ENCODE measurements at places on chromosomes 5 and 9.

DNA sequence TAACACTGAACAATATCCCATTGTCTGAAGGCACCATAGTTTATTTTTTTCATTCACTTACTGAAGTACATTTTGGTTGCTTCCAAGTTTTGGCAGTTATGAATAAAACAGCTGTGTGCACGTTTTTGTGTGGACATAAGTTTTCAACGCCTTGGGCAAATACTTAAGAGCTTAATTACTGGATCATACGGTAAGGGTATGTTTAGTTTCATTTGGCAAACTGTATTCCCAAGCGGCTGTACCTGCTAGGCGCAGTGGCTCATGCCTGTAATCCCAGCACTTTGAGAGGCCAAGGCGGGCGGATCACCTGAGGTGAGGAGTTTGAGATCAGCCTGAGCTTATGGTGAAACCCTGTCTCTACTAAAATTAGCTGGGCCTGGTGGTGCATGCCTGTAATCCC lies 63.7 kb upstream of the FAM120A start:
- no peak for DNase-seq

- DNase-seq, result no peak
These were observed 6.0 kb downstream of the DMRT1 start for GRCh38 chr9:847505-847904.

GRCh38 chr5:42953041-42953440 lies 87.1 kb downstream of the ANXA2R start:
- DNase-seq, result no peak

GRCh38 chr9:7461791-7462190 lies 337.8 kb downstream of the DMAC1 start:
- no peak for DNase-seq

DNA sequence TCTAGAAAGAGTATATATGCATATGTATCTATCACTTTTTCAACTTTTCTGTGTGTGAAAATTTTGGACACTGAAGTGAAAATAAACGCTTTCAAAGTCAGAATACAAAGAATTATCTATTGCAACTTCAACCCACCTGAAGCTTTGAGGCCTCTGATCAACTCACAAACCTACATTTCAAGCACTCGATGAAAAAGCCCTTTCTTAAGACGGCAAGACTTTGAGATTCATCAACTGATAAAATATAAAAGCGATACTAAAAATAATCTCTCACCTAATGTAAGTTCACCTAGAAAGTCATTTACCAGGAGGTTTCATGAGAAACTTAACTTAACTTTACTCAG lies 1.2 kb downstream of the GOLPH3 start:
- DNase-seq, result no peak

GRCh38 chr9:137113385-137114159 lies 961 bp downstream of the DPP7 start:
- no peak for DNase-seq

DNA sequence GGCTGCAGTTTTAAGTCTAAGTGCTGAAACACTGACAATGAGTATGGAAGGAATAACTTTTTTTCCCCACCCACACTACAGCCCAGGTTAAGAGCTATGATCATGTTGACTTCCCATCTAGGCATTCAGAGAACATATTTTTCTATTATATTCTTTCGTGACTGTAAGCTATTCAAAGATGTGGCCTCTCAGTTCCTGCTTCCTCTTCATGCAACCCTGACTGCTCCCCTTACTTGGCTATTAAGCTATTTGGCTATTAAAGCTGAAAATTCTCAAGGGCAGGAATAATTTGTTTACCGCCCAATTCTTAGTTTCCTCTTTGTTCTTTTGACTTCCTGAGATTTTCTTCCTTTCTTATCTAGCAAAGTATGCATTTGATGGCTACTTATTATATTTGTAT lies 18.6 kb upstream of the ALDH1A1 start:
- DNase-seq, result no peak

DNA sequence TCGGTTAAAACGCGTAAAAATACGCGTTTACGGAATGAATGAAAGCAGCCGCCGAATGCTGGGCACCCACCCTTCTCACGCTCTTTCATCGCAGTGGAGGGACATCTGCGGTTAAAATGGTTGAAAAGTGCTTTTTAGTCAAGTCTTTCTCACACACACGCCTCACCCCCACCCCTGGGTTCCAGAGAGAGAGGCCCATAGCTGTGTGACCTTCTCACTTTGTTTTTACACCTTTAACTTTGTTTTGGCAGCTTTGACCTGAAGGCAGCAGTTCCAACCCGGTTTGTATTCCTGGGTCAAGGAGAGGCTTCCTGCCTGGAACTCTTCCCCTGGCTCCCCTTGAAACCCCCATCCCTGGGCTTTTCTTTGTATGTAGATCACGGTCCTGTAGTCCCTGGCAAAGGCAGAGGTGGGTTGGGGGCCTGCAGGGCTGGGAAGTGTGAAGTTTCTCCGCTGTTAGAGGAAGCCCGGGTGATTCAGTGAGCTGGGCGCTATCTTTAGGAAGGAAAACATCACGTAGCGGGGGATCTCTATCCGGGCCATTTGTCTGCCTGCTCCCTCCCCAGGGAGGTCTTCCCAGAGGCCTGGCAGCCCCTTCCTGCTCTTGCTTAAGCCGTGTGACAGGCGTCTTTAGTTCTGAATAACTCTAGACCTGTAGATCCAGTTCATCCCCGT lies 29.6 kb downstream of the SPRY4 start:
- no peak for DNase-seq

DNA sequence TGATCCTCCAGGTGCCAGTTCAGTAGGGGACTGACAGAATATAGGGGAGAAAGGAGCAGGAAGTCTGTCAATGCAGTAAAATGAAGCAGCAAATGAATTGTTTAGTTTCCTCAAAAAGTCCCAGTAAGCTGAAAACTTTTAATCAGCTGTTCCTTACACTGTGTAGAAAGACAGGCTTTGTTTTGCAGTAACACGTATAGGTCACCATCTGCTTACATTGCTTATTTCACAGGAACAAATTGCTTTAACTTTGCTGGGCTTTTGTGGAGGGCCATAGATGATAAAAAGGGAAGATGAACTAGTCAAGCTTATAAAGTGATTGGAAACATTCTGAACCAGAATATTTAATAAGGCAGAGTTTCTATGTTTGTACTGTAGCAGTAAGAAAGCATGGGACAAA lies 331.3 kb upstream of the RFX3 start:
- DNase-seq, result no peak

DNA sequence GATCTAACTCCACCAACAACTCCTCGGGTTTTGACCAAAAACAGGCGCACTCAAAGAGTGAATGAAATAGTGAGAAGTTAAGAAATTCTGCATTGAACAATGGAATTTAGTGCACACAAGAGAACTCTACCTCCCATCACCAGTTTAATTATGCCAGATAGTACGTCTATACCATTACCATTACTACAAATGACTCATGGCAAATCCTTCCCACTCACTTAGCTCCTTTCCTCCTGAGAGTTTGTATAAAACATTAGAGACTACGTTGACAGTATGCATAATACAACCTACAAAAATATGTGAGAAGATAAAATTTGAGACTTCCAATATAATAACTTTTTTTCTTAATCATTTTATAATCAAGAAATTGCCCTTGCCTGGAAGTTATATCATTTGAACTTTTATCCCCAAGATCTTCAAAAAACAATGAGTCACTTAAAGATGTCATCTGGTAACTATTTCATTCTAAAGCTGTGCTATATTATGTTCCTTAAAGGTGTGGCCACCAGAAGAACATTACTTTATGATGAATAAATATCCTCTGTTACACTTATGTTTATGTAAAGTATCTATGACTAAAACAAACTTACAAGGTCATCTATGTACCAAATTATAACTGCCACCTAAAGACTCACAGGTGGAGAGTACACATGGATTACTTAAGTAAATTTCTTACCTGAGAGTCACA lies 297.9 kb upstream of the PTGER4 start:
- no peak for DNase-seq

- no peak for DNase-seq
These were observed 118.8 kb downstream of the ELAVL2 start for GRCh38 chr9:23707249-23707648.

DNA sequence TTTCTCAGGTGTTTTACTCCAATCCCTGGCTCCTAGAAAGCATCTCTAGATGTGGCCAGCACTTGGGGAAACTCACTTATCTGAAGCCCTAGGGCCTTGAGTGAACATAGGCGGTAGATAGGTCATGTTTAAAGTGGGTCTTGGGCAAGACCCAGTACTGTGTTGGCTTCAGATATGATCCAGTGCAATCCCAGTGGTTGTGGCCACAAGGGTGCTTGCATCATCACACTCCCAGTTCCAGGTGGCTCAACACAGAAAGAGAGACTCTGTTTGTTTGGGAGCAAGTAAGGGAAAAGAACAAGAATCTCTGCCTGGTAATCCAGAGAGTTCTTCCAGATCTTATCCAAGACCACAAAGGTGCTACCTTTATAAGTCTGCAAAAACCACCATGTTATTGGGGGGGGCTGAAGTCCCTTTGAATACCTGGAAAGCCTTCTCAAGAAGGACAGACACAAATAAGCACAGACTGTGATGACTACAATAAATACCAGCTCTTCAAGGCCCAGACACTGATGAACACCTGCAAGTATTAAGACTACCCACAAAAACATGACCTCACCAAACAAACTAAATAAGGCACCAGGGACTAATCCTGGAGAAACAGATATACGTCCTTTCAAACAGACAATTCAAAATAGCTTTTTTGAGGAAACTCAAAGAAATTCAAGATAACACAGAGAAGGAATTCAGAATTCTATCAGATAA lies 114.7 kb downstream of the LURAP1L start:
- no peak for DNase-seq

DNA sequence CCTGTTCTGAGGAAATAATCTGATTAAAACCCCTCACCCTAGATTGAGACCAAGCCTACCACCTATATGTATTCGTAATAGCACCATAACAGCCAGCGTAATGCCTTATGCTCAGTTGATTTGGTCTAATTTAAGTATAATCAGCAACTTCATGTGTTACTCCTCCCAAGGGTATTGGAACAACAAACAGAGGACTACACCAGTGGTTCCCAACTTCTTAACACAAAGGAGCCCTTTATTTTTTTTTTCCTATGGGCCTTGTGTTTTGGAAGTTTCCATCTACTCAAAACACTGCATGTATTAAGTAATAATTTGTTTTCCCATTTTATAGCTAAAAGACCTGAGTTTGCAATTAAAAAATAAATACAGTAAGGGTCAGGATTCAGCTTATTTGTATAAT lies 140.7 kb downstream of the ADAMTSL1 start:
- no peak for DNase-seq

GRCh38 chr5:131795879-131796792 lies 681 bp downstream of the FNIP1 start:
- no peak for DNase-seq

DNA sequence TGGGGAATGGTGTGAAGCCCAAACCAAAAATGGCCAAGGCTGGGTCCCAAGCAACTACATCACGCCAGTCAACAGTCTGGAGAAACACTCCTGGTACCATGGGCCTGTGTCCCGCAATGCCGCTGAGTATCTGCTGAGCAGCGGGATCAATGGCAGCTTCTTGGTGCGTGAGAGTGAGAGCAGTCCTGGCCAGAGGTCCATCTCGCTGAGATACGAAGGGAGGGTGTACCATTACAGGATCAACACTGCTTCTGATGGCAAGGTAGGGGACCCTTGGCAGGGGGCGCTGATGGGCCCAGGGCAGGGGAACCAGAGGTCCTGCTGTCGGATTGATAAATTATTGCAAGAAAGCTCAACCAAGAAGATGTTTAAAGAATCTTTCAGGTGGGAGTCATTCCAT lies 19.8 kb downstream of the ABL1 start:
- DNase-seq, result no peak

- no peak for DNase-seq
These were observed 441.9 kb downstream of the ARHGEF28 start for GRCh38 chr5:74067748-74068541.

DNA sequence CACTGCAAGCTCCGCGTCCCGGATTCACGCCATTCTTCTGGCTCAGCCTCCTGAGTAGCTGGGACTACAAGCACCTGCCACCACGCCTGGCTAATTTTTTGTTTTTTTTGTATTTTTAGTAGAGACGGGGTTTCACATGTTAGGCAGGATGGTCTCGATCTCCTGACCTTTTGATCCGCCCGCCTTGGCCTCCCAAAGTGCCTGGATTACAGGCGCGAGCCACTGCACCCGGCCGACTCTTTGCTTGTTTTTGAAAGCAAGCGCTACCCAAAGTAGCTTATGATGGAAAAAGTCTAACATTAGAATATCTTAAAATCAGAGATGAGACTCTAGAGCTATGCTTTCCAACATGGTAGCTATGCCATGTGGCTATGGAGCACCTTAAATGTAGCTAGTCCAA lies 585.5 kb upstream of the ITGA1 start:
- DNase-seq, result no peak

GRCh38 chr5:143113461-143113860 lies 290.0 kb downstream of the NR3C1 start:
- DNase-seq, result no peak

DNA sequence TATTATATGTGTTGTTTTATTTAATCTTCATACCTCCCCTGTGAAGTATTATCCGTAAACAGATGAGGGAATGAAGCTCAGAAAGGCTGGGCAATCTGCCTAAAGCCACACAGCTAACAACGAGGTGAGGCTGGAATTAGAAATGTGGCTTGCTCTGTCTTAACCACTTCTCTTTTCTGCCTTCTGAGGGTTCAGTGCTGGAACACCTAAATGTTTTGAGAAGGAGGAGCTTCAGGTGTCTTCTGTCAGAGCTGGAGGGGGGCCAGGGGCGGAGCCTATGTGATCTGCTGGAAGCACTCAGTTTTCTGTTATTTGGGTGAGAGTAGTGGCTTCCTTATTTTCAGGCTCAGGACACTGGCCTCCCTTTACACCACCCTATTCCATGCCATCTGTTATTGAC lies 35.0 kb upstream of the ARAP3 start:
- no peak for DNase-seq

Measured in Jurkat, Clone E6-1 (cell line).